ENCODE measurements at places on chromosomes 4 and X.

- no peak for DNase-seq
Observed at GRCh38 chr4:169741569-169741968, 16.2 kb downstream of the HPF1 start.

DNA sequence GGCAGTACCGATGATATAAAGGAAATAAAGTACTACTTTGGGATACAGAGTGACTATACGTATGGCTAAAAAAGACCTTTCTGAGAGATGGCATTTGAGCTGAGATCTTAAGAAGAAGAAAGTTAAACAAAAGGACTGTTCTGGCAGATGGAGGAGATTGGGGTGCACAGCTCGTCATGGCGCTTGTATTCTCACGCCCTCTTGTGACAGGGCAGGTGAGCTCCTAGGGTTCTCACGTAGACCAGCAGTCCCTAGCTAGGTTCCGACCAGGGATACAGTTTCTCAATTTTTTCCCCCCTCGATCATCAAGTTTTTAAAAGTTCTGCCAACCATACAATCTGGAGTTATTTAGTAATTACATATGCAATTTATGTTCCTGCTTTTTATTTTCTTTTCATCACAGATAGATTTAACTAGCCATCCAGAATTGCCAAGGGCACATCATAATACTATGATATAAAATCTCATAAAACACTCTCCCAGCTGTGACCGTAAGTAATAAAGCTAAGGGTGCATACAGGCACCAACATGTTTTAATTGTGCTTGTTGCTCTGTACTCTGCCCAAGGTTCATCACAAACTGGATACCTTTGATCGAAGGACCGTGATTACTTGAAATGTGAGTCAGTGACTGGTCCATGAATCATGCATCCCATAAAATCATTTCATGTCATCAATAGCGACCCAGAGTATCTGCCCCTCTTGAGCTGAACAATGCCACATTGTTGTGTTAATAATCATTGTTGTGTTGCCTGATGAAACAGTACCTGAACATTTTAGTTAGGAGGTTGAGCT, 69.4 kb upstream of the ZNF518B start:
- no peak for DNase-seq

- no peak for DNase-seq
Observed at GRCh38 chr4:3263053-3263875, 14.3 kb downstream of the MSANTD1 start.

DNA sequence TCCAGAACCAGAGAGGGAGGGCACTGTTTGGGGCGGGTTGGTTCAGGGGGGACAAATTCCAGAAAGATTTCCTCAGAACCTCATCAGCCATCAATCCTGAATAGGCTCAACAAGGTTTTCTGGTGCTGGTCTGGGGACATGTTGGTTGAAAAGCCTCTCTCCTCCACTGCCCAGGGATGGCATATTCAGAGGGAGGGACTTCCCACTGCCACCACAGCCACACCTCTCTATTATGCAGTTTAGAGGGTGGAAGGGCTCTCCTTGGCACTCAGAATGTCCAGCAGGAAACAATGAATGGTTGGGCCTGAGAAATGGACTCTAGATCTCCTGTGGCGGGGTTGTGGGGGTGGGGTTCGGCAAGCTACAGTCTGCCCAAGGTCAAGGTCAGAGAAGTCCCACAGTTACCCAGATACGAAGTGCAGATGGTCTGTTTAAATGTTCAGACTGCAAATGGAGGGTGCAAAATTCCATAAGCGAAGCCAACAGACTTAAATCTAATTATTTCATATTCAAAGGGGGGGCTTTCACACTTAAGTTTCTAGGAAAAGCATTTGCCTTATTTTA, 70.7 kb downstream of the LEF1 start:
- no peak for DNase-seq

GRCh38 chr4:43296946-43297528, 404.5 kb downstream of the GRXCR1 start:
- DNase-seq = no peak
